ENCODE measurements at places on chromosomes 6 and 20.

- DNase-seq: no peak
These were observed 59.2 kb upstream of the THBS2 start for GRCh38 chr6:169312658-169313346.

GRCh38 chr6:108080010-108080780 is 5.7 kb upstream of the OSTM1 start:
- DNase-seq: no peak

DNA sequence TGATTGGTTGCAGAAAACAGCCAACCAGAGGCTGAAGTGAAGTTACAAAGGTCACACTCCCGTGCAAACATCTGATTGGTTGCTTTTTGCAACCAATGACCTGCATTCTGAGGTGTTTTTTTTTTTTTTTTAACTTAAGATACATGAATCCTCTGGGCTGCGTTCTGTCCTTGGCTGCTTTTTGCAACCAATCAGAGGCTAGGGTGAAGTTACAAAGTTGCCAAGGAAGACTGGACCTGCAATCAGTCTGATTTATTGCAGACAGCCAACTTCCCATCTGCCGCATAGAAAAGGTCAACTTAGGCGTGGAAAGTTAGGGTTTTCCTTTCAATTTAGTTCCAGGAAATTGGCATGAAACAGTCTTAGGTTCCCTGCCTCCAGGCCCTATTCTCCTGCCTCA is 292.9 kb downstream of the PLCB1 start:
- no peak for DNase-seq

DNA sequence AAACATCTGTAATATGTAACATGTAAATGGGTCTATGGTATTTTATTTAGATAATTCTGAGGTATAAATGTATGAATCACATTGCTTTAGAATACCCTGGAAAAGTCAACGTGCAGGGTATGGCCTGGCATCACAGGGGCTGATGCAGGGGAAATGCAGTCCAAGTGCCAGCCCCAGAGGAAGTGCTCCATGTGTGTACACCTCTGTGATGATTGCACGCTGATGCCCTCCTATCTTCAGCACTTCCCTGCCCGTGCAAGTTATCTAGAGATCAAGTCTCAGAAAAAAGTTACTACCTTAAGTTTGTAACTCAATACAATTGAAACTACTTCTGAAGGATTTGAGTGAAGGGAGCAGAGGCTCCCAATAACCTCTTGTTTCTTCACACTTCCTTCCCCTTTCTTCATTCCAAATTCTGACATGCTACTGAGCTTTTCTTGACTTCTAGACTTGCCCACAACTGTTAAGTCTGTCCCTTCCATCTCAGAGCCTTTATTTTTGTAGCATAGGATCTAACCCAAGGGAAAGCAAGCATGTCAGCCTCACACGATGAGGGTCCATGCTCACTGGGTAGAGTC is 2.2 kb downstream of the SMLR1 start:
- no peak for DNase-seq

- no peak for DNase-seq
These were observed 130.1 kb upstream of the SLC2A12 start for GRCh38 chr6:134182528-134182927.

DNA sequence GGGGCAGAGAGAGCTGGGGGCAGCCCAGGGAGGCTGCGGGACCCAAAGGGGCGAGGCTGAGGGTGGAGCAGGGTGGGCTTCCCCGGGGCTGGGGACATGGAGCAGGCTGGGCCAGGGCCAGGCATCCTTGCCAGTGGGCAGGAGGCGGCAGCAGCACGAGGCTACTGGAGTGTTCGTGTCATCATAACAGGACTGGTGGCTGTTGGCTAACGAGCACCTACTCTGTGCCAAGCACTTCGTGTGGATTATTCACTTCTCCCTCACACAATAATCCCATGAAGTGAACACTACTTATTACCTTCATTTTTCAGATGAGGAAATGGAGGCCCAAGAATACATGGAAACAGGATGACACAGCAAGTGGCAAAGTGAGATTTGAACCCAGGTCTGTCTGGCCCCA is 41.7 kb downstream of the GRM4 start:
- no peak for DNase-seq

GRCh38 chr6:52515219-52515960 is 61.5 kb downstream of the TRAM2 start:
- DNase-seq: no peak

- no peak for DNase-seq
These were observed 256.5 kb downstream of the TAF4 start for GRCh38 chr20:61809006-61809770.

DNA sequence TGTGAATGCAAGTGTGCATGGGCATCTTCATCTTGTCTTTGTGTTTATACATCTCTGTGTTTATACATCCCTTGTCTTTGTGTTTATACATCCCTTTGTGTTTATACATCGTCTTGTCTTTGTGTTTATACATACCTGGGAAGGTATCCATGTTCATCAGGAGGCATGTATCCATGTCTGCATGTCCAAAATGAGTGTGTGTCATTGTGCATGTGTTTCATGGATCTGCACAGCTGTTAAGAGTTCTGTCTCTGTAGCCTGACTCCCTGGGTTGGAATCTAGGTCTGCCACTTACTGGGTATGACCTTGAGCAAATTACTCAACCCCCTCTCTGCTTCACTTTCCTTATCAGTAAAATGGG is 50.1 kb upstream of the SIRPA start:
- no peak for DNase-seq

GRCh38 chr20:22575087-22575721 is 9.2 kb downstream of the FOXA2 start:
- no peak for DNase-seq

- no peak for DNase-seq
These were observed 73.4 kb downstream of the ZNF133 start for GRCh38 chr20:18361678-18362077.

GRCh38 chr20:29306390-29307072 is 1950.9 kb upstream of the DEFB115 start:
- DNase-seq: no peak

- DNase-seq: no peak
These were observed 186.1 kb downstream of the UNC5CL start for GRCh38 chr6:40852779-40853373.

DNA sequence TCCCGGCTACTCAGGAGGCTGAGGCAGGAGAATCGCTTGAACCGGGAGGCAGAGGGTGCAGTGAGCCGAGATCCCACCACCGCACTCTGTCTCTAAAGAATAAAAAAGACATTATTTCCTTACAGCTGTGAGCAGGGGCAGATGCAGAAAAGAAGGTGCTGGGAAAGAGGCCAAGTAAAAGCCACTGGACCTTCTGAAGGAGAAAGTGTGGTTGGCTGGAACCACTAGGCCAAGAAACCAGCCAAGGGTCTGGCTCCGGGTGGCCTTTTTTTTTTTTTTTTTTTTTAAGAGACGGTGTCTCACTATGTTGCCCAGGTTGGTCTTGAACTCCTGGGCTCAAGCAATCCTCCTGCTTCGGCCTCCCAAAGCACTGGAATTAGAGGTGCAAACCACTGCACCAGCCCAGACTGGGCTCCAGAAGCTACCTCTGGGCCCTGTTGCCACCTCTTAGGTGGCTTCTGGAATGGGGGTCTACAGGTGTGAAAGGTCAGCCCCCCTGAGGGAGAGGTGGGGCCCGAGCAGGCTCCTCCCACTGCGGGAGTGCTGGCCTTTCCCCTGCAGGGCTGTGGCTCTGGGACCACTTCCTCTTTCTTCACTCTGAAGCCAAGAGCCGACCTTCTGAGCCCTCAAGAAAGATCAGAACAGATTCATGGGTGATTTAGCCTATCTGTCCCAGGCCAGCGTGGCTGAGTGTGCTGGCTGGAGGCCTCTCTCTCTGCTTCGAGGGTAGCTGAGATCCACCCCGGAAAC is at the start of gene FGD2:
Gene FGD2, plus strand, starts transcription at position 595 of the 750 bp plus-strand sequence. CDS start 163 bp downstream, outside the sequence.
- peak; percentile 17 for DNase-seq
